ENCODE measurements at places on chromosomes 2 and 18.

DNA sequence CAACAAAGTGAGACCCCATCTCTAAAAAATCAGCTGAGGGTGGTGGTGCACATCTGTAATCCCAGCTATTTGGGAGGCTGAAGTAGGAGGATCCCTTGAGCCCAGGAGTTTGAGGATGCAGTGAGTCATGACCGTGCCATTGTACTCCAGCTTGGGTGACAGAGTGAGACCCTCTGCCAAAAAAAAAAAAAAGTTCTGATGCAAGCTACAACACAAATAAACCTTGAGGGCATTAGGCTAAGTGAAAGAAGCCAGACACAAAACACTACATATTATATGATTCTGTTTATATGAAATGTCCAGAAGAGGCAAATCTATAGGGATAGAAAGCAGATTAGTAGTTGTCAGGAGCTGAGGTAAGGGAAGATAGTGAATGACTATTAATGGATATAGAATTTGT is 13.0 kb downstream of the YWHAQ start:
- DNase-seq: no peak

- no peak for DNase-seq
Measured at GRCh38 chr2:232977438-232977971, 35.6 kb downstream of the NGEF start.

DNA sequence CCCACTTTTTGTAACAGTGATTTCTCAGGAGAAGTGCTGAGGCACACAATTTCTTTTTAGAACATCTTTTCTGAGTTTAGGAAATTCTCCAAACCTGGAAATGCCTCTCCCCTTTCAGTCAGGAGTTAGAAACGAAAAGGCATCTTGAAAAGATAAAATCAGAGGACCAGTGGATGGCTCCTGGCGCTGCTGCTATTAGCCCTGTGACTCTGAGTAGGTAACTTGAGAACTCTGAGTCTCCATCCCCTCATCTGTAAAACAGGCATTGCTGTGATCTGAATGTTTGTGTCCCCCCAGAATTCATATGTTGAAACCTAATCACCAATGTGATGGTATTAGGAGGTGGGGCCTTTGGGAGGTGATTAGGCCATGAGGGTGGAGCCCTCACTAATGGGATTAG is 50.2 kb downstream of the EHD3 start:
- no peak for DNase-seq

DNA sequence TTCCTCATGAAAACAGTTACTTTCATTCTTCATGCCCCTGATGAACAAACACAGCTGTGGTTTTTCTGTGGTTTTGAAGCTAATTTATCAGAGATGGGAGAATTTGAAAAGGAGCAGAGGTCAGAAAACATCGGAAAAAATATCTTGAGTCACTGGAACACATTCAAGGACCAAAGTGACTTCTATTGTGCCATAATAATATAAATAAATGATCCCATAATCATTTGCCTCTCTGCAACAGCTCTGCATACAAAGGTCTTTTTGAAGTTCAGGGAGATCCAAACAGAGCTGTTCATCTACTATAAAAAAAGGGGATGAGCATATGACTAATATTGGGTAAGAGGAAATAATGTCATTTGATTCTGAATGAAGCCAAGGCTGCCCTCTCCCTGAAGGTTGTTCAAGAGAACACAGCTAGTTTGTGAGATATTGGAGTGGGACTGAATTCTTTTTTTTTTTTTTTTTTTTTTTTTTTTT is 201.3 kb upstream of the GALNT5 start:
- DNase-seq: no peak

DNA sequence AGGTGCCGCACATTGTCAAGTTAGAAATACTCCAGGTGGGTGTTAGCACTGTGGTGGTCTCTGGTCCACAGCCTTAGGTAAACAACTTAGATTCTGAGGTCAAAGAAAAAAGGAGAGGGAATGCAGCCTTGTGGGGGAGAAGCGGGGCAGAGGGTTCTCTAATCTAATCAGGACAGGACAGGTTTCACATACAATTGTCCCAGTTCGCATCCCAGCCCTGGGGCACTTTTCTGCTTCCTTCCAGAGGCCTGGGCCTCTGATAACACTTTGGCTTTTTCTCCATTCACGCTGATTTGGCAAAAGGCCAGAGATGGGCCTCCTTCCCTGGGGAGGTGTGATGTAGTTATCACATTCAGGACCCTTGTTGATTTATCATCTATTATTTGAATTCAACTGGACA is 32.5 kb downstream of the SLC1A4 start:
- no peak for DNase-seq

- no peak for DNase-seq
Measured at GRCh38 chr2:71126957-71127356, 3.1 kb downstream of the MCEE start.

DNA sequence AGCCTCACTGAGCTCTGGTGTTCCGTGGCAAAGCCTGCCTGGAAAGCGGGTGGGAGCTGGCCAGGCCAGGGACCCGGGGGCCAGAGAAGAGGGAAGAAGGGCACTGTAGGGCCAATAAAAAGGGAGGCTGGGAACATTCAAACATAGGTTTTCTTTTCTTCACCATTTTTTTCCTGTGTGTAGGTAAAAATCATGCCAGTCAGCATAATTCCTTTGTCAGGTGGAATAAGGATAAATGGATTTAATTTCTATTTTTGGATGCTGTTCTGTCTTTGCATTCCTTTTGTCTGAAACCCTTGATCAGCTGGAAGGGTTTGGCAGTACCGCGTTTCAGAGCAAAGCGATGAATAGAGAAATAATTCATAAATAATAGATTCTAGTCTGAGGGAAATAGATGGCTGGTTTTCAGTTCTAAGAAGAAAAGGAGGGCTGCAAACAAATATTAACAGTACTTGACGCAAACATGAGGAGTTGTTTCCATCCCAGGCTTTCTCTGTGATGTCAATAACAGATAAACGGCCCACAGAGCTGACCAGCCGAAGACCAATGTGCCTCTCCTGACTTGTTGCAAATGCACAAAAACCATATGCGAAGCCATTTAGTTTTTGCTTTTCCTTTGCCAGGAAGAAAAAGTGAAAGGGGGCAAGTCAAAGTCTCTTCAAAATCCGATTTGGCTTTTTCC is 384.4 kb downstream of the TSN start:
- no peak for DNase-seq

- peak; percentile 51 for DNase-seq
Measured at GRCh38 chr2:28325567-28326468, 66.8 kb upstream of the FOSL2 start.

- DNase-seq: no peak
Measured at GRCh38 chr2:67070826-67071225, 326.3 kb upstream of the ETAA1 start.

DNA sequence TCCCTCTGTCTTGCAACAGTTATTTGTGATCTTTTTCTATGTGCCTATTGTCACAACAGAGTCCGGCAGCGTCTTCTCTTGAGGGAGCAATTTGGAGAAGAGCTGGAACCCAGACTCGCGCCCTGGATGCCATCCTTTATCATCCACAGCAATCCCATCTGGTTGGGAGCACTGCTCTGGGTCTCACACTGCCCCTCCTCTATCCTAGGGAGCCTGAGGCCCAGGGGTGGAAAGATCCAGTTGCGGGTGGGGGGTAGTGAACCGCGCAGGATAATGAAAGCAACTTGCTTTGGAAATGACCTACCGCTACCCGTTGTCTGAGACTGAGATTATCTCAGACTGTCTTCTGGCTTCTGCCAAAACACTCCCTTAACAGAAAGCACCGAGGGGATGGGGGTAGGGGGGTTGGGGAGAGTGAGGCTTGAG is 713 bp downstream of the WBP1 start:
- no peak for DNase-seq

DNA sequence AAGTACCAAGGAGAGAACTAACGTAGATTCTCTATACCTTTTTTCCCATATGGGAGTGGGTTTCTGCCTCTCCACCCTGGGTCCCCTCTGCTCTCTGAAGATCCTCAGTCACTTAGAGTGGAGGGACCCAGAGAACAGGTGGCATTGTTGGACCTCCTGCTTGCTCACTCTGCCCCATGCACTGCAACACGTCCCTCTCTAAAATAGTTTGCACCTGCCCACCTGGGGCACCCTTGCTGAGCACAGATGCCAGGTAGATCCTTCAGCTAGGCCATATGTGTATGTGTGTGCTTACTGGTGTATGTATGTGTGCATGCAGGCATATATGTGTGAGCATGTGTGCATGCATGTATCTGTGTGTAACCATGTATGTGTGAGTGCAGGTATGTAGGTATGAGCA is 2.2 kb downstream of the IL36RN start:
- no peak for DNase-seq

- no peak for DNase-seq
Measured at GRCh38 chr18:23459530-23459921, 6.4 kb downstream of the RIOK3 start.

DNA sequence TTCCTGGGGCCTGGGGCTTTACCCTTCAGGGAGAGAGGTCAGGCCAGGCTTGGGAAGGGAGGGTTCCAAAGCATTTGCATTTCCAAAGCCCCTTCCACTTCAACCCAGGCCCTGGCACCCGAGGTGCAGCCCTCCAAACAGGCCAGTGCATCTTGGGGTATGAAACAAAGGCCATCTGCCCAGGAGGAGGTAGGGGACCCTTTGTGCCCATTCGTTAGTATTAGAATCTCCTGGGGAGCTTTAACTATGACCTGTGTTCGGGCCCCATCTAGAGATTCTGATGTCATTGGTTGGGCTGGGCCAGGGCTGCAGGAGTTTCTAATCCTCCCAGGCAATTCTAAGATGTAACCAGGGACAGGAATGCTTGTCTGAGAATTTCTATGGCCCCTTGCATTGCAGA is 73.6 kb downstream of the CIB4 start:
- no peak for DNase-seq

DNA sequence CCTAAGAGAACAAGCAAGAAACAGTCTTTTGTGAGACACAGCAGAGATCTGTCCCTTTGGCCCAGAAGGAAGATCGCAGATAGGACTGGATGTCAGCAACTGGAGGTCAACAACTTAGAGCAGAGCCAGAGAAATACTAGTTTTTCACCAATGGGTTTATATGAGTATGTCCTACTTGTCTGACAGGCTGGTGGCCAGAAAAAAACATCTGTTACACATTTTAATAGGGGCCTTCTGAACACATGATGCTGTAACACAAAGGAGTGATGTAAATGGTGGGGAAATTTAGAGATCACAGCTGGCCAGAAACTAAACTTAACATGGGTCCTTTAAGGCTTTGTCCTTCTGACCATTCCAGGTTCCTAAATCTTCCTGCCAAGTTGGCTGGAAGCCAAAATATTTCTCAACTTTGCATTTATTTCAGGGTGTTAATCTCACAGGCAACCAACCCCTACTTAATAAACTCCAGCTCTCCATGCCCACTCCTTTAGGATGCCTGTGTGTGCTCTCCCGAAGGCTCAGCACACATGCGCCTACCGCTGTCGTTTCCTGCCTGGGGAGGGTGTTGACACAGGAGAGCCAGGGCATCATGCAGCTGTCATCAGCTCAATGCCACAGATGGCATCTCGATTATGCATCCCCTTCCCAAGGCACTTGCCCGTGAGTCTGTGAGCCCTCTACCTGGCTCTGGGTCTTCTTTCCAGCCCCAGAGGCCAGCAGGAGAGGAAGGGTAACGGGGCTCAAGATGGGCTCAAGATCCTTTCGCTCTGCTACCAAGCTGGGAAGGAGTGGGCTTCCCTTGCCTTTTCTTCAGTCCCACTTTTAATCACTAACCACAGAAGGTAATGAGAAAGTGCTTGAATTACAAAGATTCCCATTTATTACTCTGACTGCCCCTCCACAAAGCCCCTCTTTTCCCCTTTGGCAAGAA is 252.5 kb downstream of the ETAA1 start:
- DNase-seq: no peak

GRCh38 chr2:74947703-74948102 is 10.7 kb upstream of the POLE4 start:
- no peak for DNase-seq

DNA sequence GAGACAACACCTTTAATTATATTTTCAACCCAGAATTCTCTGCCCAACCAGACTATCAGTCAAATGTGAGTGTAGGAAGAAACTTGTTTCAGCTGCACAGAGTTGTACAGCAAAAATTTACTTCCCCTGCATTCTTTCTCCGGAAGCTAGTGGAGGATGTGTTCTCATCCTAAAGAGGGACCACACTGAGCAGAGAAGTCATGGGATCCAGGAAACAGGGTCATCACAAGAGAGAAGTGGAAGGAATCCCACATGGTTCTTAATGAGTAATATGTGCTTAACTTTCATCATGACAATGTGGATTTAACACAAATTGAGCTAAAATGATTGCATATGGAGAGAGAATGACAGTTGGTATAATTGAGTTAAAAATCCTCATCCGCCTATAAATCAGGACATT is 78.2 kb downstream of the INPP4A start:
- DNase-seq: peak; percentile 87
